Astrocyte of the hippocampus (primary cell): ENCODE measurements at places on chromosomes 7 and 10.

DNA sequence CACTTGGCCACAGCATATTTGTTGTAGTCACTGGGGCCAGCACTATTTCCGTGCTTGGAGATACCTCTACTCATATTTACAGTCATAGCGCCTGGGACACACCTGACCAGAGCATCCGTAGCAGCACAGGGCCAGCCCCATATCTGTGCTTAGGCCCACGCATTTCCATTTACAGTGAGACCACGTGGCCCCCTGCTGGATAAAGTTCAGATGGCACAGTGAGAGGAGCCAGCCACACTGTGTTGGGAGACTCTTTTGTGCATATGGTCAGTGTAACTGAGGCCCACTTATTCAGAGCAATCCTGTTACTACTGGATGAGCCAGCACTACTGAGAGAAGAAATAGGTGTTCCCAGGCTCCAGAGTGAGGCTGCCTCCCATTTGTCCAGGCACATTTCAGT lies 455.3 kb downstream of the REEP3 start:
- peak; percentile 36 for DNase-seq

DNA sequence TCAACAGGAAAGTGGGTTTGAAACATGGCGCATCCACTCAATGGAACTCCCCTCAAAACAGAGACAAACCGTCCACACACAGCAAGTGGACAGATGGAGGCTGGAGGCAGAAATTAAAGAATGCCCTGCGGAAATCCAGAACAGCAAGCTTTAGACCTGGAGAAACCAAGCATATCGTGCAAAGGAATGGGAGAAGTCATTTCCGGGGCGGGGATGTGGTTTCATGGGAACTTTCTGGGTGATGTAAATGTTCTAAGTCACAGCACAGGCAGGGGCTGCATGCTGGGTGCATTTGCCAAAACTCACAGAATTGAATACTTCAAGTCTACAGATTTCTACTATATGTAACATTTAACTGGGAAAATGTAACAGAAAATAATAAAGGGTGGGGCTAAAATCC lies 213.0 kb downstream of the PTPRN2 start:
- DNase-seq = no peak

- DNase-seq = no peak
These were observed 124.5 kb downstream of the TMEM178B start for GRCh38 chr7:141198194-141198958.

GRCh38 chr10:116899626-116900025 lies 50.3 kb downstream of the ENO4 start:
- DNase-seq = no peak

DNA sequence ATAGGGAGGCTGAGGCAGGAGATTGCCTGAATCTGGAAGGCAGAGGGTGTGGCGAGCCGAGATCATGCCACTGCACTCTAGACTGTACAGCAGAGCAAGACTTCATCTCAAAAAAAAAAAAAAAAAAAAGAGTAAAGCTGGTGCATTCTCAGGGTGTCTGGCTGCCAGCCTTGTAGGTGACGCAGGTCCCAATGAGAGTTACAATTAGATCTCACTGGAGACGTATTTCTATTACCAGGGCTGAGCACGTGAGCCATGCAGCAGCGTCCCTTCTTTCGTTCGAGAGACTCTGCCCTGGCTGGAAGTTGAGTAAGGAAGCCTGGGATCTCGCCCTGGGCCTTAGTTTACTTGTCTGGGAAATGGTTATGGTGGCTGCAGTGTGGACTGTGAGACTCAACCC lies 22.4 kb upstream of the ZMIZ1 start:
- DNase-seq = no peak

DNA sequence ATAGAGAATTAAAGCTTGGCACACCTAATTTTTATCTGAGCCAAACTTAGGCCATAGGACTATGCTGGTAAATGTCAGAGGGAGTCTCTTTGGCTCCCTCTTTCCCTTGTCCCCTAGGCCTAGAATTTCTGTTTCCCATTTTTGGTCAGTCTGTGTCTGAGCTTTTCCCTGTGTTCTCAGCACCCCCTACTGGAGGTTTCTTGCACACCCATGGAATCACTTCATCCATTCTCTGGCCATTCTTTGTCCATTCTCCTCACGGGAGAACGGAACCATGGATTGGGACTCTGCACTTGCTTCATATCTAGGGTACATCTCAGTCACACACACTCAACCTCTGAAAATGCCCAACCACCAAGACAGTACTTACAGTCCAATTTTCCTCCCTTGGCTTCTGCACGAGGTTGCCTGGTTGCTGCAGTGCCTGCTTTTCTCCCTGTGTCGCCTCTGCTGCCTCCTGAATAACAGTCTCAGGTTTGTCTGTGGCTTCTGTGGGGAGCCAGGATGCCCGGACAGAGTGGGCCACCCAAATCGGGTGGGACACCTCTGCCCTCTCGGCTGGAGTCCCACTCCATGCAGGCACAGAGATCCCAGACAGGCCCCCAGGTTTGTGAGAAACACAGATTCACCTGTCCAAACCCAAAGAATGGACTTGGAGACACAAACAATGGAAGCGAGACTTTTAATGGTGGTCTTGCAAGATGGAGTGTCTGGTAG lies 35.1 kb upstream of the DNAH11 start:
- peak; percentile 39 for DNase-seq

- peak; percentile 60 for DNase-seq
These were observed 34.6 kb downstream of the ZEB1 start for GRCh38 chr10:31353574-31353973.

- no peak for DNase-seq
These were observed 199.5 kb downstream of the SKAP2 start for GRCh38 chr7:26664735-26665416.

- DNase-seq = peak; percentile 89
These were observed at the start of gene GOLGA7B for GRCh38 chr10:97849687-97850402. GOLGA7B (plus strand) TSS chr10:97849843; CDS start chr10:97850304, 461 bp downstream.

- no peak for DNase-seq
These were observed 14.8 kb downstream of the ZNF316 start for GRCh38 chr7:6651851-6652445.

DNA sequence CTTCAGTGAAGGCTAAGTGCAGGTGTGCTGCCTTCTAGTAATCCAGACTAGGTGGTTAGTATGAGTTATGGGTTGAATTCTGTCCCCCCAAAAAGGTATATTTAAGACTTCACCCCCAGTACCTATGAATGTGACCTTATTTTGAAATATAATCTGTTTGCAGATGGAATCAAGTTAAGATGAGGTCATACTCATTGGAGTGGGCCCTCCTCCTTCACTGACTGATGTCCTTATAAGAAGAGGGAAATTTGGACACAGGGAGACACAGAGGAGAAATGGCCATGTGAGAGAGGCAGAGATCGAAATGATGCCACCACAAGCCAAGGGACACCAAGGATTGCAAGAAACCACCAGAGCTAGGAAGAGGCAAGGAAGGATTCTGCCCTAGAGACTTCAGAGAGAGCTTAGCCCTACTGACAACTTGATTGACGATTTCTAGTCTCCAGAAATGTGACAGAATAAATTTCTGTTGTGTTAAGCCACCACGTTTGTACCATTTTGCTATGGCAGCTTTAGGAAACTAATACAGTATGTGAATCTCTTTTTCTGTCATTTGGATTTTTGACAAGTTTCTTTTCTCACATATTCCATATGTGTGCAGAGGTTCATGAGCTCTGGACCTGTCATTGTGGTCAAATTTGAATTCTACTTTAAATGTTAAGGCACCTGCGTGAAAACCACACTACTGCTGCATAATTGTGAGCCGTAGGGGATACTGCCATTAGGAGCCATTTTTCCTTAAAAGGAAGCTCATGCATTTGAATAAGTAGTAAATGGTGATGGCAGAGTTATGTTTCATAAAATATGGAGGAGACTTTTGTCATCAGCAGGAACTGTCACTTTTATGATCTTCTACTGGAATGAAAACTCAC lies 2.6 kb upstream of the RPA3 start:
- DNase-seq = no peak

- peak; percentile 74 for DNase-seq
These were observed 18.8 kb downstream of the CELF2 start for GRCh38 chr10:11036424-11037011.

DNA sequence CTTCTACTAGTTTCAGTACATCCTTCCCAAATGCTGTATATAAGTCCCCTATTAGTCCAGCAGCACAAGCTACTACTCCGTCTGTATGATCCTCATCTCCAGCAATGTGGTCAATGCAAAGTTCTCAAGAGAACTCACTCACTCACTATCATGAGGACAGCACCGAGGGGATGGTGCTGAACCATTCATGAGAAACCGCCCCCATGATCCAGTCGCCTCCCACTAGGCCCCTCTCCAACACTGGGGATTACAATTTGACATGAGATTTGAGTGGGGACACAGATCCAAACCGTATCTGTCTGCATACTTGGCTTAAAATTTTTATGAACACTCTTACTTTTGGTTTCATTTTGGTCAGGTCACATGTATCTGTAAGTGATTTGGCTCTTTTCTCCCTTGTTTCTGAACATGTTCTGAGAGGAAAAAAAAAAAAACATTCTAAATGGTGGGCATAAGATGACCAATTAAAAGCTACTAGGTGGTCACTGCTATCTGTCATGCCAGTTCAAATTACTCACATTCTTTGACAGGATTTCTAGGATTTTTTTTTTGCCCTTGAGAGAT lies 60.1 kb downstream of the ZNF783 start:
- DNase-seq = no peak

- no peak for DNase-seq
These were observed 203.9 kb downstream of the DNAJB6 start for GRCh38 chr7:157540606-157541294.

DNA sequence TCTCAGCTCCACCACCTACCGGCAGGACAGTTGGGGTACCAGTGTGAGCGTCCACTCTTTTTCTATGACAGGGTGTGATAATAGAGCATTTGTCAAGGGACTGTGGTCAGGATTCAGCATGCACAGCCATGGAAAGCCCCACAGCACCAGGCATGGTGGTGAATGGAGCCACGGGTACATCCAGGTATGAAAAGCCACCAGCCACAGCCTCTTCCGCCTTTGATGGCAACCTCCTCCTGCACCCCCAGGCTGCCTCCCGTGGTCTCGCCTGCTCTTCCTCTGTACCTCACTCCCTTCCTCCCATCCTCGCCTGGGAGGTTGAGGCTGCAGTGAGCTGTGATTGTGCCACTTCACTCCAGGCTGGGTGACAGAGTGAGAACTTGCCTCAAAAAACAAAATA lies 90.2 kb upstream of the CHST15 start:
- DNase-seq = no peak

- no peak for DNase-seq
These were observed 285.7 kb downstream of the CRPPA start for GRCh38 chr7:16135658-16136057.

GRCh38 chr10:28940158-28940888 lies 263.0 kb downstream of the BAMBI start:
- no peak for DNase-seq

- DNase-seq = peak; percentile 93
These were observed 3.7 kb downstream of the ELOVL3 start for GRCh38 chr10:102229810-102230263.

GRCh38 chr10:73887294-73888039 lies 13.1 kb upstream of the CAMK2G start:
- peak; percentile 98 for DNase-seq

DNA sequence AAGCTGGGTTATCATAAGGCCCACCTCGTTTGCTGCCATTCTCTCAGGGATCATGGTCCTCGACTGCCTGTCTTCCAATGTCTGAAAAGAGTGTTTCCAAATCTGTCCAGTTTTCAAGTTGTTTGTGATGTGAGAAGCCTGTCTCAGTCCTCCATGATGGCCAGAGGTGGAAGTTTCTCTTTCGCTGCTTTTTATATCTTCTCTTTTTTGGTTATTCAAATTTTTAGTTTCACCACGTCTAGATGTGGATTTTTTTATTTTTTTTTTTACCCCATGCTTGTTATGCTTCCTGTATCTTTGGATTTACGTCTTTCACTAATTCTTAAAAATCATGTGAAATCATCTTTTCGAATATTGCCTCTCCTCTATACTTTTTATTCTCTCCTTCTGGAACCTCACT lies 6.1 kb upstream of the RBM33 start:
- no peak for DNase-seq

DNA sequence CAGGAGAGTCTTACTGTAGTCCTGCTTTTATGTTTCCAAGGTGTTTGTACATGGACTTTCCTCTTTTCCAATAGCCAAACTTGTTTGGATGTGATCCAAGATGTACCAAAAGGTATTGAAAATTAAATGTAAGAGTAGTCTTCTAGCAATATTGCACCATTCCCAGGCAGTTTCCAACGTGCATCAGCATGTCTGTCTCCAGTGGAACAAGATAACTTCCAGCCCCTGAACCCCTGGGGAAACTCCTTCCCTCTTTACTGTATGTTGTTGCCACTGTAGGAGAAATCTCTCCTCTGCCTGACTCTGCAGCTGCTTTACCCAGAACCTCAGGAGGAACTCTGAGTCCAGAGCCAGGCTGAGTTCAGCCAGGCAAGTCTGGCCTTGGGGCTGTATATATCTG lies 18.5 kb downstream of the ARMC10 start:
- DNase-seq = no peak

- DNase-seq = no peak
These were observed 221.4 kb downstream of the GATA3 start for GRCh38 chr10:8275911-8276310.

DNA sequence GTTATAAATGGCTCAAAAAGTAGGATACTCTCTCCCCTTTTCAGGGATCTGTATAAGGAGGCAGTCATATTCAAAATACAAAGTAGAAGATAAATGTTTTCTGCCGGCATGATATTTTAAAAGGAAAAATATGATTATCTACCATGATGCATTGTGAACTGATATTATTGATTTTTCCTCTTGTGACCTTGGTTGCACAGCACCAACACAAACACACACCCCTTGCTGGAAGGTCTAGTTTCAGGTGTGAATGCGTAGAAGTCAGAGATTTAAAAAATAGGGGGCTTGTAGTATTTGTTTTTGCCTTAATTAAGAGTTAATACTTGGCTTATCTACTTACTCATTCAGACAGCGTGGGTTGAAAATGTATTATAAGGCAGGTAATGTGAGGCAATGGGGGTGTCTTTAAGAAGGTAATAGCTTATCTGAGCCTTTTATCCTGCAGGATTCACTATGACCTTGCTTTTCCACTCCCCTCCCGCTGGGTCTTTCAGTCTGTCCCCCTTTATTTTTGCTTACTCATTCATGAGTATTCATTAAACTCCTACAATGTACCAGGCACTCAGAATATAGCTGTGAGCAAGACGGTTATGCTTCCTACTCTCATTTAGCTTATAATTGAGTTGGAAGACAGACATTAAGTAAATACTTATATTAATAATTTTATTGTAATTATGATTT lies 390.6 kb downstream of the SDK1 start:
- DNase-seq = no peak

GRCh38 chr10:110650265-110650668 lies 6.1 kb downstream of the RBM20 start:
- no peak for DNase-seq

GRCh38 chr7:158283016-158283974 lies 304.3 kb downstream of the PTPRN2 start:
- DNase-seq = no peak
